Fibroblast of skin of scalp (primary cell): ENCODE measurements at places on chromosomes 11 and 22.

DNA sequence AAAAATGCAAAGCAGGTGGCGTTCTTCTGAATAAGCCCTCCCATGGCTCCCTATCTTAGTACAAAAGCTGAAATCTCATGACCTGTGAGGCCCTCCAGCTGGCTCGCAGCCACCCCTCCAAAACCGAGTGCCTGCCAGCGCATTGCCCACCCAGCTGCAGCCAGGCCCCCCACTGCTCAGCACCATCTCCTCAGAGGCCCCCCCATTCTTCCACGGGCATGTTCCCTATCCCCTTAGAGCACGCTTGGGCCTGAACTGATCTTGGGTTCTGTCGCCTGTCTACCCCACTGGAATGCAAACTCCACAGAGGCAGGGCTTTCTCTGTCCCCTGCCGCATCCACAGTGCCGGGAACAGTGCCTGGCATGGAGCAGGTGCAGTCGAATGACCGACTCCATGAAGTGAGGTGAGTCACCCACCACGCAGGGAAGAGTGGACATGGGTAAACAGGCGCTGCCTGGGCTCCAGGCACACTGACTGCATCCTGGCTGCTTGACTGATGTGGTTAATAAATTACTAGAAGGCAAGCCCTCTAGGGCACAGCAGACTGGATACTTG, 11.3 kb upstream of the EFCAB6 start:
- DNase-seq: no peak

- no peak for DNase-seq
These were observed 58.6 kb upstream of the CDON start for GRCh38 chr11:126121296-126121695.

- no peak for DNase-seq
These were observed 41.9 kb downstream of the MICAL2 start for GRCh38 chr11:12152321-12152720.

DNA sequence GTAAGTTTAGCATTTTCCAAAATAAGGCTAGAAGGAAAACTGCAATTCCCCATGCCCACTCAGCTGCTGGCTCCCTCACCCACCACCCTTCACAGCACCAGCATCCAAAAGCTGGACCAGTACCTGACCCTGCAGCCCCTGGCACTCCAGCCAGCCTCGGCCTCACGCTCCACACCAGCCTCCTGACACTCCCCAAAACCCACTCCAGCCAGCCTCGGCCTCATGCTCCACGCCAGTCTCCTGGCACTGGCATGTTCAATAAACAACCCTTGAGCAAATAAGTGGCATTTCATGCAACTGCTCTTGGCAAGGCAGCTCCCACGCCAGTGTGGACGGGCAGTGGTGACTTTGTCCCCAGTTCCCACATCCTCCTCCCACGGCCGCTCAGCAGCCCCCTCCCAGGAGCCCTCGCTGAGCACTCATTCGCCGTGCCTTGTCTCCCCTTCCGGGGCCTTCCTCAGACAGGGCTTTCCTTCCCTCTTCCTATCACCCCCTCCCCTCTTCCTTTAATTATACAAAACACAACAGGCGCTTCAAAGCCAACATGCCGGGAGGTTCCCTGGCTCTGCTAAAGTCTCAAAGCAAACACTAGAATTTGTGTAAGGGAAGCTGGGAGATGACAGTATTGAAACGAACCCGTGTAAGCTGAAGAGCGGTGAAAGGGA, 6.8 kb downstream of the TOLLIP start:
- DNase-seq: no peak

GRCh38 chr22:31288496-31289240, 3.6 kb downstream of the PIK3IP1 start:
- DNase-seq: no peak

GRCh38 chr11:134538742-134539141, 126.7 kb upstream of the B3GAT1 start:
- DNase-seq: no peak

DNA sequence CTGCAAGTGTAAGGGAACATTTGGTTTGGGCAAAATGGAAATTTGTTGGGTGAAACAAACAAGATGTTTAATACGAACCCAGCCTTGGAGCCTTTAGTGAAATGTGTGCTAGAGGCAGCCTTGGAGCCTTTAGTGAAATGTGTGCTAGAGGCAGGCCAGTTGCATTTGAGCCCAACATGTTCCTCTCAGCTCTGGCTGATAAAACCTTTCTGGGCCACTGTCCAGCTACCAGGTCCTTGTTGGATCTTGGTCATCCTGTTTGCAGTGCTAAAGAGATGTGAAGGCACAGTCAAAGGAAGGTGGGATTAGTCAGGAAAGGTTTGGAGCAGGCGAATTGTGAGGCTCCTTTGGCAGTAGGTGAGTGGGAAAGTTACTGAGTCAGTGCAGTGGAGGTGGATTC, 48.9 kb downstream of the CEP164 start:
- no peak for DNase-seq

- peak; percentile 50 for DNase-seq
These were observed 350.1 kb downstream of the GUCY1A2 start for GRCh38 chr11:106668147-106668546.
